ENCODE measurements at places on chromosomes 11 and 22. TPM values are rescaled to one million over a fixed set of nuclear protein-coding genes. Genes with fewer than 3 reads are reported as not detected.

Gene MS4A14
- total RNA-seq = not detected

Gene ZNF215
- 5.7 TPM for total RNA-seq

Gene PRG3
- not detected for total RNA-seq

Gene PDGFB
- total RNA-seq = 5.1 TPM

Gene APOA4
- not detected for total RNA-seq

Gene OR9G4
- not detected for total RNA-seq

Gene H19
- total RNA-seq = 55.1 TPM

Gene OR4D5
- total RNA-seq = not detected

Gene PUS3
- total RNA-seq = 7.8 TPM

Gene SLC25A17
- 16.7 TPM for total RNA-seq

Gene KCNQ1OT1
- 0.29 TPM for total RNA-seq

All from myometrial cell (primary cell).